ENCODE measurements at places on chromosomes 2 and 18.
A peak's percentile ranks its signal among the peaks of the same experiment; 100 is the strongest.

DNA sequence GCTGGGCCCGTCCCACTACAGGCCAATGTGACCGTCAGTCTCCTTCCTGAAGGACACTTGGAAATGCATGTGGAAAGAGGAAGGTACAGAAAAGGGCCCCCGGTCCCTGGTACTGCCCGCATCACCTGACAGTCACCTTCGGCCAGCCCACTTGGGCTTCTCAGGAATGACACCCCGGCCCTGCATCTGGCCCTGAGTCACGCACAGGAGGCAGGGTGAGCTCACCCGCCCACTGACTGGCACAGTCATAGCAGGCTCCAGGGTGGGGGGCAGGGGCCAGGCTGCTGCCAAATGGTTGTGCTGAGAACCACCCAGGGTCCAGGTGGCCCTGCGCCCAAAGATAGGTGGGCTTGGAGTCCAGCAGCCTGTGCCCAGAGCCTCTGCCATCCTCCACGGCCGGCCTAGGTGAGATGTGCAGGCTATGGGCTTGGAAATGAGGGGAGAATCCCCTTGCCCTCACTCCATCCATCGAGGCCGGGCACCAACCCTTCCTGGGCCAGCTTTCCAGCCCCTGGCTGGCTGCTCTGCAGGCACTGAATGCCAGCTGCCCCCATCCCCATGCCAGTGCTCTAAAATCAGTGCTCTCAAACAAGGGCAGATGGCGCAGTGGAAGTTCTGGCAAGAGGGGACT is 14.1 kb downstream of the EMX1 start:
- no peak for DNase-seq

DNA sequence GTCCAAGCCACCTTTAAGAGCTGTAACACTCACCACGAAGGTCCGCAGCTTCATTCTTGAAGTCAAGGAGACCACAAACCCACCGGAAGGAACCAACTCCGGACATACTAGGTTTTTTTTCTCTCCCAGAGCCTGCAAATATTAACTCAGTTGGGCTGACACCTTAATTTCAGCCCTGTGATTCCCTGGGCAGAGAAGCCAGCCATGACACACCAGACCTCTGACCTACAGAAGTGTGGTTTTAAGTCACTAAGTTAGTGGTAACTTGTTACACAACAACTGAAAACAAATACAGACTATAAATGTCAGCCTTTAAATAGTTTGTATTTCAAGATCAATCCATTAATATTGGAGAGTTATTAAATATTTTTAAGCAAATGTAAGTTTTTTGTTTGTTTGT is 855.1 kb downstream of the TMEM182 start:
- DNase-seq, result no peak

- no peak for DNase-seq
These were observed 539.4 kb downstream of the ZNF804A start for GRCh38 chr2:185137700-185138099.

GRCh38 chr18:48821251-48821590 is 129.5 kb downstream of the SMAD7 start:
- no peak for DNase-seq

- no peak for DNase-seq
These were observed 170.5 kb upstream of the COPS8 start for GRCh38 chr2:236915186-236915585.

DNA sequence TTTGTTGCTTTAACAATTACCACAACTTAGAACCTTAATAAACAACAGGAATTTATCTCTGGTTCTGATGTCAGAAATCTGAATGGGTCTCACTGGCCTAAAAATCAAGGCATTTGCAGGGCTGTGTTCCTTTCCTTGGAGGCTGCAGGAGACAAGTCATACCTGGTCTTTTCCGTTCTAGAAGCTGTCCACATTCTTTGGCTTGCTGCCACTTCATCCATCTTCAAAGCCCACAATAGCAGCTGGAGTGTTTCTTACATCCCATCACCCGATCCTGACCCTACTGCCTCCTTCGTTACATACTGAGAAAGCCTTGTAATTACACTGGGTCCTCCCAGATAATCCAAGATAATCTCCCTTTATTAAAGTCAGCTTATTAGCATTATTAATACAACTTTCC is 18.1 kb downstream of the NETO1 start:
- no peak for DNase-seq

GRCh38 chr18:9150121-9150520 is 13.5 kb downstream of the ANKRD12 start:
- no peak for DNase-seq

GRCh38 chr2:129909651-129910418 is 69.6 kb upstream of the RAB6C start:
- no peak for DNase-seq

DNA sequence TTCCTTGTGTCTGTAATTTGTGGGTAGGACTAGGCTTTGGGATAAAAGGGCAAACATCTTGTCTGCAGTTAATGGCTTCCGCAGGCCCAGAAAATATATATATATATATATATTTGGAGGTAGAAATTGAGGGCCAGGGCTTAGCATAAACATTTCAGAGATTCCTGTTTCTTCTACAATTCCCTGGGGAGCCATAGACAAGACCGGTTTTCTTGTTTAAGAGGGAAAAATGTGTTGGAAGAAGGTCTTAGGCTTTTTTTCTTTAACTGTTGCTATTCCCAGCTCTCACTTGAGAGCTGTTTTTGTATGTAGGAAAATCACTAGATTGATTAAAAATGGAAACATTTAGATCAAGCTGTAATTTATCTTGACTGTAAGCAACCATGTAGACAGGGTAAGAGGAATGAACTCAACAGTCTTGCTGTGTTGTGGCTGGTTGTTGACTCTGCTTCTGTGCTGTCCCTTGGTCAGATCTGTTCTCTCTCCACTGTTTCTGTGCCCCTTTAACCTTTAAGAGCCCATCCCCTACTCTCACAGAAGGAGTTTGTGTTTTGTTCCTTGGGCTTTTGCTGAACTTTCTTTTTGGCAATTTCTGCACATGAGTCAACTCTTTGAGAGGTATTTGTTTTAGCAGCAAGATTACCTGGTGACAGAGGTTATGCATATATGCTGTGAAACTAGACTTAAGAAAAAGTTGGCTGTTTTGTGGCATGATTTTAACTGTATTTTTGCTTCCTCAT is 58.3 kb downstream of the EFEMP1 start:
- no peak for DNase-seq

- no peak for DNase-seq
These were observed 246.3 kb downstream of the SOX11 start for GRCh38 chr2:5938566-5938896.

DNA sequence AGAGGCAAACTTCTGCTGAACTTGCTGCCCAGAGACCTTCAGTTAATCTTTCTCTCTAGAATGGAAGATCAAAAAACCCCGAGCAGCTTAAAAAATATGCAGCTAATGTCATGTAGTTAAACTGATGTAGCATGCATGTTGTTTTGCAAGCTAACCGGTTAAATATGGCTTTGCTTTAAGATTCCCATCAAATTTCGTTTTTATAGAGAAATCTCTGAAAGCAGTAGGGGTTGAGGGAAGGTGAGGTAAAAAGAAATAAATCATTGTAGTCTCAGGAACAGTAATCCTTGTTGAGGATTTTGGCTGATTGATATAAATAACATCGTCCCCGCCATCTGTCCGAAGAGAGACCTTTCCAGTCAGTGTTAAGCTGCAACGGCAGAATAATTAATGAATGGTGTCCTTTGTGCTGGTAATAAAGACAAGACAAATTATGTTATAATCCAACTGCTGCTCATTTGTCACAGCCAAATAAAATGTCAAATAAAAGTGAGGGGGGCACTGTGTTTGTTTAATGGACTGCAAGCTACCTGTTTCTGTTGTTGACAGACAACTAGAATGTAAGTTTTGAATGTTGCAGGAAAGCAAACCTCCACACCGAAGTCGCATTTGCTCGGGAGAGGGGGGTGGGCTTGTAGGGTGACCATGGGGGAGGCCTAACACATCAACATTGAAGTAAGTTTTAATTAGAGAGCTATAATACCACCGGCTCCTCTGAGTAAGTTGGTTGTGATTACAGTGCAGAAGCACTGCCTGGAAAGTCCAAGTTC is 555.5 kb downstream of the ARHGAP15 start:
- DNase-seq, result no peak

GRCh38 chr18:47513614-47514013 is 262.2 kb upstream of the SKOR2 start:
- no peak for DNase-seq

DNA sequence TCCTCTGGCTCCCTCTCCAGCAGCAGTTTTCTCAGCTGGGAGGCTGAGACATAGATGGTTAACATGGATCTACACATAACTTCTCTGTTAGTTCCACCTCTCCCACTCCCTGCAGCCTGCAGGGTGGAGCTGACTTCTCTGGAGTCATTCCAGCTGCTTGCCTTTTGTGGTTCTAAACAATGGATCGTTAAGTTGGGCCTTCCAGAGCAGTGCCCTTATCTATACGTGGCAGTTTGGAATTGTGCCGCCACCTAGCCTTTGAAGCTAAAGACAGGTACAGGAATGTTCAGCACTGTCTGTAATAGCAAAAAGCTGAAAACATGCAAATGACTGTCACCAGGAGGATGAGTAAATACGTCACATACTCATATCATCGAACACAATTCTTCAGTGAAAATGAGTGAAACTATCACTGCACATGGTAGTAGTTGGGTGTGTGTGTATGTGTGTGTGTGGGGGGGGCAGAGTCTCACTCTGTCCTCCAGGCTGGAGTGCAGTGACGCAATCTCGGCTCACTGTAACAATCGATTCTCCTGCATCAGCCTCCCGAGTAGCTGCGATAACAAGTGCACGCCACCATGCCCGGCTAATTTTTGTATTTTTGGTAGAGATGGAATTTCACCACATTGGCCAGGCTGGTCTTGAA is 50.3 kb downstream of the SH2D6 start:
- no peak for DNase-seq

- DNase-seq, result peak; percentile 3
These were observed 1184.0 kb upstream of the GYPC start for GRCh38 chr2:125471963-125472362.

DNA sequence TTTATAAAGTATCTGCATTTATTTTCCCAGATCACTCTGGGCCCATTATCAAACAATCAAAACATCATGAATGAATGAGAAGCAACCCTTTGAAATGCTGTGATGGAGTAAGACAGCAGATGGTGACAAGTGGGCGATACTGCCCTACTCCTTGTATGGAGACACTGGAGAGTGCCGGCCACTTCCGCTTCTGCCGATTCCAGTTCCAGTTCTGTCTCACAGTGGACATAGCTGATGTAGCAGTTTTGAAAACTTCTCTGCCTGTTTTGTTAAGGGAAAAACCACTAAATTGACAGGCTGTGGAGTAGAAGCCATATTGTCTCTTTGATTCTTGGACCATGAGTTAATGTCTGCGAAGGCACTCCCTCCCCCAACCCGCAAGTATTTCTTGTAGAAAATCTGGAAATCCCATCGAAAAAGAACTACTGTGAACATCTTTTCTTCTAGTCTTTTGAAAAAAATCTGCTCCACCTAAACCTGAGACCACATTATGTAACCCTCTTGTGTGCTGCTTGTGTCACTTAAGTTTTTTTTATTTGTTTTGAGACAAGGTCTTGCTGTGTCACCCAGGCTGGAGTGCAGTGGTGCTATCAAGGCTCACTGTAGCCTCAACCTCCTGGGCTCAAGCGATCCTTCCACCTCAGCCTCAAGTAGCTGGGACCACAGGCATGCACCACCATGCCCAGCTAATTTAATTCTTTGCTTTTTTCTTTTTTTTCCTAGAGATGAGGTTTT is 133.5 kb downstream of the TANC1 start:
- DNase-seq, result peak; percentile 57

DNA sequence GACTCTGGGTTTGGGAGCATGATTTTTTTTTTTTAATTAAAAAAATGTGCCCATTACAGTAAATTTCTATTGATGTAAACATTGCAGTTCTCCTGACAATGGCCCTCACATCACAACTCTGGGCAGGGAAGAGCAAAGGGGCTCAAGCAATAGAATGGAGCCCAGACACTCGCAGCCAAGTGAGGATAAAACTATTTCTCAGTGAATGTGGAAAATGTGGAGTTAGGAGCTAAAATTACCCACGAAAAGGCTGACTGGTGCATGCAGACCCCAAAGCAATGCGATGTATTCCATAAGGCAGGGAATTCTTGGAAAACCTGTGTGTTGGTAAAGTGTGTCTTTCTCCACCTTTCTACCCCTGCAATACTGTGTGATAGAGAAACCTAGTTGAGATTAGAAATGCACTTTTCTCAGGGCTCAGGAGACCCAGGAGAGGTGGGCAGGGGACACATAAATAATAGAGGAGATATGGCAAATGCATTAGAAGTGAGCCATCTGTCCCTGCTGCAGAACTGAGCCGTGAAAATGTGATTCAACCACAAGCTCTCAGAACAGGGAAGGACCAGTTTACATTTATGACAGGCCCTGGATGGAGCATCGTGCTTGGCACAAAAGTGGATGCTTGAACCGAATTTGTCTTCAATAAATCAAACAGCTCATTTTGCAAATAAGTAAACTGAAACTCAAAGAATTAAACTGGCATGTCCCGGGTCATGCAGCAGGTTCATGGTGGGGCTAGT is 100.1 kb downstream of the MYCN start:
- no peak for DNase-seq

- DNase-seq, result no peak
These were observed 58.6 kb upstream of the AFF3 start for GRCh38 chr2:100200985-100201384.

- no peak for DNase-seq
These were observed 32.1 kb downstream of the HK2 start for GRCh38 chr2:74865770-74866674.

- no peak for DNase-seq
These were observed 30.5 kb downstream of the MAL start for GRCh38 chr2:95056044-95056443.

DNA sequence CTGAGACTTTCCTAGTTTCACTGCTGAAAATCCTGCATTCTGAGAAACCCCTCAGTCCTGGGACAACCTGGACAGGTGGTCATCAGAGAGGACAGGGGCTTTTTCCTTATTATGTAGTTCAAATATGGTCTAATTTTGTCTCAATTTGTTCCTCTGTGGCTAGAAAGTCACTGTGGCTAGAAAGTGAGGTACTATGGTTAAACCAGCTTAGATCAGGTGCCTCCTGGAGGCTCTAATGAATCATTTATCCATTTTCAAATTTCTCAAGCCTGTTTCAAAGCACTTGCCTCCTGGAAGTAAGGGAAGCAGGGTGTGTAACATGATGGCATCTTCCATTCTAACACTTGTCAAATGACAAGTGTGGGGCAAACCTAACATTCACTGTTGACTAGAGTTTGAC is 326.8 kb downstream of the PIK3C3 start:
- DNase-seq, result no peak

- DNase-seq, result no peak
These were observed 812.4 kb downstream of the CNTNAP5 start for GRCh38 chr2:124837496-124837895.

GRCh38 chr2:219496825-219497494 is 1.7 kb upstream of the GMPPA start:
- no peak for DNase-seq

- no peak for DNase-seq
These were observed 60.5 kb upstream of the TFPI start for GRCh38 chr2:187614756-187615155.

GRCh38 chr2:117470311-117471095 is 344.0 kb upstream of the DDX18 start:
- peak; percentile 40 for DNase-seq

DNA sequence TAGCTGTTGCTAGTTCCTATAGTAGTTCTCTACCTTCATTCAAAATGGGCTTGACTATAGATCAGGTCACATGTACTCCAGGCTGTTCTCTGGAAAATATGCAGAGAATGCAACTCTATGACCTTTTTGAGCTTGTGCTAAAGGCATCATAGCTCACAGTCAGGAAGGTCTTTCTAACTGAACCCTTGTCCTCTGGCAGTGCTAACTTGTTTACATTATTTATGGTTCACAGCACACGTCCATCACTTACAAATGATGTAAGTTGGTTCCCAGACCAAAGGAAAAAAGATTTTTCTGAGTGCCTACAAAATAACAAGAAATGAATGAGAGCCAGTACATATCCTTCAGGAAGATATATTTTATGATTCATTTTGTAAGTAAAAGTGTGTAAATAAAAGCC is 236.1 kb downstream of the GCA start:
- no peak for DNase-seq

All from Ammon's horn (tissue), 1 donor.